ENCODE measurements at places on chromosomes 5 and 9.

DNA sequence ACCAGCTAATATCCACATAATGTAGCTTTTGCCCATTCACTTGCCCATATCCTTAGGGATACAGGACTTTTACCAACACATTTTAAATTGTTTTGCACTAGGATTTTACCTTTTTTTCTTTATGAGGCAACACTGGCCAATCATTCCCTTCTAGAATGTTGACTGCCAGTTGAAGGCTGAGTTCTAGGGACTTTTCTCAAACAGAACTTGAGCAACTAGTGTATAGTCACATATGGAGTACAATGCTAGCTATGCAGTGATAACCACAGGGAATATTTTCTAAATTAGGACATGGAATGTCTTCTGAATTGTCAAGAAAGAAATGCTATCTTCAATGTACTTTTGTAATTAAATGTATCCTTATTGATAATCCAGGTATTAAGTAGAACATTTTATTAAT is 133.6 kb downstream of the OXCT1 start:
- no peak for DNase-seq

DNA sequence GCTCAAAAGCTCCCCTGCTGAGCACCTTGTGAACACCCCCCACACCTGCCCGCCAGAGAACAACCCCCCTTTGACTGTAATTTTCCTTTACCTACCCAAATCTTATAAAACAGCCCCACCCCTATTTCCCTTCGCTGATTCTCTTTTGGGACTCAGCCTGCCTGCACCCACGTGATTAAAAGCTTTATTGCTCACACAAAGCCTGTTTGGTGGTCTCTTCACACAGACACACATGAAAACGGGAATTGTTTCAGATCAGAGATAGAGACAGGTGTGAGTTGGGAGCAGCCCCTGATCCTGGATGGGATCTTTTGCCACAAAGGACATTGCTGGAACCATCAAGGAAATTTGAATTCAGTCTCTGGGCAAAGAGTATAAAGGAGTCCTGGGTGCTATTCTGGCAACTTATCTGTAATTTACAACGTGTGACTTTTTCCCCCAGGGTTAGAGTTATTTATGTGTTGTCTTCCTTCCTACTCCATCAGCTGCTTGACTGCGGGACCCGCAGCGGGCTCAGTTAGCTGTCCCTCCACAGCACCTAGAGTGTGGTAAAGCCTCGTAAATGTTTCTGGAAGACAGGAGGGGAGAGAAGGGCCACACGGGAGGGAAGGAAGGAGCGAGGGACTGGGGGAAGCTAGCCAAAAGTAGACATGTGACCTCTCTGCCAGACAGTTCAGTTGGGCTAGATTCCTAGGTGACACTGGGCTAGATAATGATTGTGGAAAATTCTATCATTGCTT is 437.0 kb downstream of the ZNF608 start:
- no peak for DNase-seq

DNA sequence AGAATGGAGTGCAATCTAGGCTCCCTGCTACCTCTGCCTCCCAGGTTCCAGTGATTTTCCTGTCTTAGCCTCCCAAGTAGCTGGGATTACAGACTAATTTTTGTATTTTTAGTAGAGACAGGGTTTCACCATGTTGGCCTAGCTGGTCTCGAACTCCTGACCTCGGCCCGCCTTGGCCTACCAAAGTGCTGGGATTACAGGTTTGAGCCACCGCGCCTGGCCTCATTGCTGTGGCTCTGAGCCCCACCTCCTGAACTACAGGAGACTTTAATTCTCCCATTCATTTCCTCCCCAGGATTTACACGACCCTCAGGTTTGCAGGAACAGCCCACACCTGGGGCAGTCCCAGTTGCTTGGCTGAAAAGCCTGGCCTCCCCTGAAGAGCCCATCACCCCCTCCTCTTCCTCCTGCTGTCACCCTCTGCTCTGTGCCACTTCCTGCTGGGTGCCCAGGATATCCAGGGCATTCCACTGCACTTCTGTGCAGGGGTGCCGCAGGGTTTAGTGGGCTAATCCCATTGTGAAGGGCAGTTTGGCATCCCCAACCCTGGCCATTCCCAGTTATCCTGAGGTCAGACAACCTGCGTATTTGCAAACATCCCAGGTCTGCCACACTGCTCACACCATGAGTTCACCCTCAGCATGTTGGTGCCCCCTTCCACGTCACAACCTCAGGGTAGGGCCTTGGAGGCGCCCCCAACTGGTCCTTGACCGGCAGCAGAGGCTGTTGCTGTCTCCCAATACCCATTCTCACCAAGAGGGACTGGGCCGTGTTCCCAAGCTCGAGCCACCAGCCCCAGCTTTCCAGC is 265.0 kb upstream of the IRX4 start:
- DNase-seq = no peak

DNA sequence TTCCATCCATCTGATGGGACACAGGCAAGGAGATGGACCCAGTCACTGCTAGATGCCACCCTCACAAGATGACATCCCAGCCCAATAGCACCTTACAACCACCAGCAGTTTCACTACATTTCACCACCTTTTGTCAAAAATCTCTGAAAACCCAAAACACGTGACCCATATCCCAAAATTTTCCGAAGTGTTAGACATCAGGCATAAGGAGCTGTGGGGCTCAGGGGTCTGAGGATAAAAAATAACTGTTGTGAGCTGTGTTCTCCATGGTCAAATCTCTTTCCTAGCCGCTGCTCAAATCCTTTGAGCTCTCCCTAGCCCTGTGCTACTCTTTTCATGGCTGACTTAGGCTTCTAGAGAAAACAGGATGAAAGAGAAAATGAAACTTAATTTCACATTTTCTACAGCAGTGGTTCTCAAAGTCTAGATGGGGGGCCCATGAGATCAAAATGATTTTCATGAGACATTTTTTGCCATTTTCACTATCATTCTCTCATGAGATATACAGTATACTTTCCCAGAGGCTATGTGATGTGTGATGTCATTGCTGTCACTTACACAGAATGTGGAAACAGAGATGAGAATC is 40.7 kb downstream of the TIMD4 start:
- no peak for DNase-seq

DNA sequence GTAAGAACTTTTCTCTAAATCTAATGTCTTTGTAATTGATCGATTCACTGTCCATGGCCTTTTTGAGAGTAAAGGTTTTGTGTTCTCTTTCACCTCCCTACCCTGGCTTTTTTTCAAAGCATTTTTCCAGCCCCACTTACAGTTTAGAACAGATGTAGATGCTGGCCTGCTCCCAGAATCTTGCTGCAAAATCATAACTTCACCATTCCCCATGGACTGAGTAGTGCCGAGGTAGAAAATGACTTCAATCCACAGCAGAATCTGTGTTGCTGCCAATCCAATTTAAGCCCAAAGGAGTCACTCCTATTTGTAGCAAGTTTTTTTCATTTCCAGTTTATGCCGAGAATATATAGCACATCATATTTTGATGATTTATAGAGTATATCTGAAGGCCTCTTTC is 46.5 kb upstream of the CEMIP2 start:
- no peak for DNase-seq

- no peak for DNase-seq
Observed at GRCh38 chr9:20271723-20272122, 350.6 kb downstream of the MLLT3 start.

- DNase-seq = no peak
Observed at GRCh38 chr5:151058891-151059489, 21.8 kb downstream of the TNIP1 start.

- DNase-seq = peak; percentile 61
Observed at GRCh38 chr5:123690821-123691220, 178.8 kb downstream of the CSNK1G3 start.

- DNase-seq = no peak
Observed at GRCh38 chr5:58629271-58630159, 46.6 kb downstream of the RAB3C start.

- peak; percentile 73 for DNase-seq
Observed at GRCh38 chr9:96418920-96419690, 935 bp upstream of the ZNF367 start.

DNA sequence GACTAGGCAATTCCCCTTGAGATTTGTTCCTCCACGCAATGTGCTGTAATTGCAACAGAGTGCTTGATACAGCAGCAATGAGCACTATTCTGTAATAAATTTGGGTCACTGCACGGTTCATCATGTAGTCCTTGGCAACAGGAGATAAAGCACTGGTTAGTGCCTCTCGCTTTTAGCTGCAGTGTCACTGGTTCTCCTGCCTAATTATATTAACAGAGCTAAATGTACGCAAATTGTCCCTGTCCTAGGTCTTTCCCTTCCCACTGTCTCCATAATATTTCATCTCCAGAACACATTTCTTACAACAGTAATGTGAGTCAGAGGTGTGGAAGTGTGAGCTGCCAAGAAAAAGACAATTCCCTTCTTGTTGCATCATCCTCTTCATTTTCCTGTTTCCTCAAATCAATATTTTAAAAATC is 553.1 kb downstream of the ZNF608 start:
- DNase-seq = peak; percentile 7

DNA sequence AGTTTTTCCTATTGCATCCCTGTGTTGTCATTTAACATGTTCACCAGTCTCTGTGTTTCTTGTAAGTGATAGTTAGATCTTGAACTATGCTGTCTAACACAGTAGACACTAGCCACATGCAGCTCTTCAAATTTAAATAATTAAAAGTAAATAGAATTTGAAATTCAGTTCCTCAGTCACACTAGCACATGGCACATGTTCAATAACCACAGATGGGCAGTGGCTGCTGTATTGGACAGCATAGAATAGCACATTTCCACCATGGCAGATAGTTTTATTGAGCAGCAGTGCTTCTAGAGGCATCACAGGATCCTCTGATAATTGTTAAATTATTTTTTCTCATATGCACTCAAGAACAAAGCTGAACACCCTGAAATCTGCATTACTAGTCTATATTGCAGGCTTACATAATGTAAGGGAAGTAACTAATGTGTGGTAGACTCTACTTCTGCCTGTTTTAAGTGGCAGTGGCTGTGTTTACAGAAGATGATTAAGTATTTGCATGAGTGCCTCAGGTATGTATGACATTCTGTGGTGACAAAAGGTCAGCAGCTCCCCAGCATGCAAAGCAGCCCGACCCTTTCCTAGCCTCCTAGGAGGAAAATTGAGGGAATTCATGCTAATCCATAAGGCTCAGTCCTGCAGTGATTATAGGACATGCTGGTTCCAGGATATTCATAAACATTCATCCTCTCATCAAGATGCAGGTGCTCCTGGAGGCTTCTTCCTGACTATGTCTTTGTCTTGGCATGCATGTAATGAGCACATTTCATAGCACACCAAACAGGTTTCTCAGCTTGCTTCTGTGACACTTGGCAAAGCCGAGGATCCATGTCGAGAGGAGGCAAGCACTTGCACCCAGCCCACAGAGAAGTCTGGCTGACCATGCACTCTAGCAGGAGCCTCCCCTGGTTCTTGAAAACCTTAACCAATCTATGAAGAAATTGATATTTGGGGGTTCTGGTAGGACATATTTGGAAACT is 45.5 kb downstream of the SH3RF2 start:
- no peak for DNase-seq

GRCh38 chr5:157819502-157820115 is 39.3 kb downstream of the CLINT1 start:
- no peak for DNase-seq

GRCh38 chr5:57302164-57302563 is 128.3 kb downstream of the GPBP1 start:
- peak; percentile 89 for DNase-seq

DNA sequence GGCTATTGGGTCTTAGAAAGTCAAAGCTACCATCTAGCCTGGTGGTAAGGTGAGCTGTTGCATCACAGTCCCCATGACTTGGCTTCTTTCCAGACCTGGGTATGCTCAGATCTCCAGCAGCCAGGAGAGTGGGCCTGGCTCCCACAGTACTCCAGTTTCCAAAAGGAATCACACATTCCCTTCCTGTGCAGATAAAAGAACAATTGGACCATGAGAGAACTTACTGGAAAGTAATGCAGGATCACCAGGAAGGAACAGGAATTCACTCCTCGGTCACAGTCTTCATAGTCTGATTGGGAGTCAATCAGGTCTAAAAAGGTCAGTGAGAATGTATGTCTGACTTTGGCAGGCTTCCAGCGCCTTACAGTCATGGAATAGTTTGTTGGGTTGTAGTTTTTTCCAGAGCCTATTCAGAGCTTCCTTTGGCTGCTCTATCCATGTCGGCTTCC is 47.8 kb upstream of the CD180 start:
- no peak for DNase-seq

GRCh38 chr5:175678074-175678473 is 20.2 kb downstream of the HRH2 start:
- DNase-seq = no peak

DNA sequence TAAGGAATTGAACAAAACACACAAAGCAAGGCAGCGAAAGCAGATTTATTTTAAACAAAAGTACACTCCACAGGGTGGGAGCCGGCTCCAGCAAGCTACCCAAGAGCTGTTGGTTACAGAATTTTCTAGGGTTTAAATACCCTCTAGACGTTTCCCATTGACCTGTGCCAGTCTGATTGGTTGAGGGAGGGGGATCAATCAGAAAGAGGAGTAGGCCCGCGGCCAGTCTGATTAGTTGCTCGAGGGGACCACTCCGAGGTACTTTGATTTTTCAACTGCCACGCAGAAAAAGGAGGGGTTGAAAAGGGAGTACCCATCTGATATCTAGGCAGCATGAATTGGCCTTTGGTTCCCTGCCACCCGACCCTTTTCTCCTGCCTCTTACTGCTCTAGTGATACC is 998 bp downstream of the SRP19 start:
- DNase-seq = peak; percentile 19

- DNase-seq = no peak
Observed at GRCh38 chr5:113376640-113377039, 58.1 kb downstream of the TSSK1B start.

GRCh38 chr5:163387589-163388343 is 49.6 kb upstream of the CCNG1 start:
- no peak for DNase-seq

DNA sequence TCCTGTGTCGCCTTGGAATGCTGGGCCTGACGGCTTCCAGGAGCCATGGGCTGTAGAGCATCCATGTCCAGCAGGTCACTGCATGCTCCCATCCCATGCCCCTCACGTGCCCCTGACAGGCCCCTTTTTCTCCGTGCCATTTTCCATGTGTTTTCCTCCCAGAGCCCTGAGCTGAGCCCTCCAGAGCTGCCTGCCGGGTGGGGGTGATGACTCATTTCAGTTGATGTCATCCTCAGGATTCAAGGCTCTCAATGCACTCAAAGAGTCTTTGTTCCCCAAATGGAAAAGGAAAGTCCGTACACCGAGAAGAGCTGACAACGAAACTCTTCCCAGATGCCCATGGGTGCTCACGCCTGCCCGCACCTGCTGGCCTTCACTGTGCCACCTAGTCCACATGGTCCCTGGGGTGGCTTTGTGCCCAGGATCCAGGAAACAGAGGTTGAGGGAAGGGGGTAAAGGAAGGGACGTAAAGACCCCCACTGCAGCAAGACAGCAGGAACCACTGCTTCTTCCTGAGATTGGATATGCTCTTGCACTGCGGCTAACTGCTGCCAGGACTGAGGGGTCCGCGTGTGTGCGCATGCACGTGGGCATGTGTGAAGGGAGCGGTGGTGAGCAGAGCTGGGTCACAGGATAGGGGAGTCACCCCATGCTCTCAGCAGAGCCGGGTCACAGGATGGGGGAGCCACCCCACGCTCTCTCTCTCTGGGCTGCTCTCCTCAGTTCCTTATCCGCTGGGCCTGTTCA is 27.6 kb downstream of the COL15A1 start:
- peak; percentile 91 for DNase-seq

All from RPMI7951 (cell line).